ENCODE measurements at places on chromosomes 2 and 18. TPM values are rescaled to one million over a fixed set of nuclear protein-coding genes. Genes with fewer than 3 reads are reported as not detected.

Gene CNTNAP5
- not detected for polyA plus RNA-seq

- no peak for DNase-seq
Observed at GRCh38 chr18:46152436-46152807, 48.2 kb downstream of the HAUS1 start.

- DNase-seq = no peak
Observed at GRCh38 chr18:31920277-31920676, 22.7 kb downstream of the TRAPPC8 start.

Gene PAIP2B
- polyA plus RNA-seq = 10.8 TPM

DNA sequence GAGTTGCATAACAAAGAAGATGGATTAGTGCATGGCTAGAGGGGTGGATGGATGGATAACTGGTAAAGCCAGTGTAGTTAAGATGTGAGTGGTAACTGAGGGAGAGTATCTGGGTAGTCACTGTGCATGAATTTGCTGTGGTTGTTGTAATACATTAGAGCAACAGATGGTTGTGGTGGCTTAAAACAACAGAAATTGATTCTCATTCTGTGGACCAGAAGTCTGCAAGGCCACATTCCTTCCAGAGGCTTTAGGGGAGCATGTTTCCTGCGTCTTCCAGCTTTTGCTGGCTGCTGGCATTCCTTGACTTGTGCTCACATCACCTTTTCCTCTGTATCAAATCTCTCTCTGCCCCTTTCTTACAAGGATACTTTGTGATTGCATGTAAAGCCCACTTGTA is 155.4 kb downstream of the ASB1 start:
- DNase-seq = no peak

Measured in right lung (tissue), 10 donors.